ENCODE measurements at places on chromosomes 11 and 22.

- no peak for DNase-seq
Measured at GRCh38 chr22:22946131-22946530, 58.5 kb downstream of the IGLL5 start.

- no peak for DNase-seq
Measured at GRCh38 chr11:45926001-45926401, 3.5 kb downstream of the LARGE2 start.

- DNase-seq: no peak
Measured at GRCh38 chr22:24432059-24432853, 4.9 kb downstream of the ADORA2A start.

DNA sequence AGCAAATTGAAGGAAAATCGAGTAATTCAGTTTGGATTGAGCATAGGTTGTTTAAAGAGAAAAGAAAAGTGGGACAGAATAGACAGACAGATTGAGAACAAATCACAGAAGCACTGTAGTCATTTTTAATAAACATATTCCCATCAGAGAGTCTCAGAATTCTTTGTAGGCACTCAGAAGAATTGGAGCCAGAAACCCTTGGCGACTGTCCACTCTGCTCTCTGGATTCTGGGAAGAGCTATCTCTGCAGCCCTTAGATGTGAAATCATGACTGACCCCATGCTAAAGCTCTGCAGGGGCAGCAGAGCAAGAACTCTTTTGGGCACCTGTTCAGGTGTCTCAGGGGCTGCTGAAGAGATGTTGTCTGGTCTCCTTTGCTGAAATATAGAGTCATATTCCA is 223.7 kb upstream of the KIRREL3 start:
- no peak for DNase-seq

DNA sequence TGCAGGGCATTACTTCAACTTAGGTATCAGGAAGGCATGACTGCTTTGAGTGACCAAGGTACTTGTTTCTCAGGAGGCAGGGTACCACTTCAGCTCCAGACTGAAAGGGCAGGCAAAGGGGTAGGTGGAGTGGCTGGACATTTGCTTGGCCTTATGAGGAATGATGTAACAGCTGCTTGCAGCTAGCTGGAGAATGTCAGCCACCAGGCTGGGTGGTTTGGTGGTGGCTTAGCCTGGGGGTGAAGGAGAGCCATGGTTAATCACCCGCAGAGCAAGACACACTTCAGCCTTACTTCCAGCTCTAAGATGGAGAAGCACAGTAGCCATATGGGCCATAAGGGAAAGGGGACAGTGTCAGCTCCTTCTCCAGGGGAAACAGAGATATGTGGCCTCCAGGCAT is 146.1 kb downstream of the APIP start:
- no peak for DNase-seq
